T-helper 17 cell (primary cell): ENCODE measurements at places on chromosomes 1 and 21.

DNA sequence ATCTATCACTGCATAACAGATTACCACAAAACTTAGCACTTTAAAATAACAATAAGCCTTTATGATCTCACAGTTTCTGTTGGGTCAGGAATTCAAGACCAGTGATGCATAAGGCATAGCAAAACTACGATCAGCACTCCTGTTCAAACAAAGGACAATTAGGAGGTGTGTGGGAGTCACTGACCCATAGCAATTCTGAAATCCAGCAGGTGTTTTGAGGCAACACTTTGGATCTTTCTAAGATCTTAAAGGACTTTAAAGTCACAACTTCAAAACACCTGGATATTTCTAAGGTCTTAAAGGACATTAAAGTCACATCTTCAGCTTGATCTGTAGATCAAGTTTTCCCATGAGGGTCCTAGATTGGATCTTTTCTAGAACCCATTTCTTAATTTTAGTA lies 35.3 kb downstream of the AKT3 start:
- DNase-seq: no peak

DNA sequence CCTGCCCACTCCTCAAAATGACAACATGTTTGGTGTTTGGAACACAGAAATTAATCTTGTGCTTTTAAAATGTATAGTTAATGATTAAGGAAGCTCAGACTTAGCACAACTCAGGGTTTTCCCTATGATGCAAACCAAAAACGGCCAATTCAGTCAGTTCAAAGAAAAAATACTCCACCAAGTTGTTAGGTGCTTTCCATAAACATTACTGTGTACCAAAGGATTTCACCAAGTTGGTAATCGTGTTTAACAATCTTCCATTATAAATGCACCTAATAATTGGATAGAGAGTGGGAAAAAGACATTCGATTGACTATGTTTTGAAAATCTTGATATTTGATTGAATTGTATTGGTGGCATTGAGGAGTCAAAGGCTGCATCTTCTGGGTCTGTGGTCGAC lies 33.3 kb upstream of the DUSP10 start:
- no peak for DNase-seq

- DNase-seq: no peak
Measured at GRCh38 chr1:181531441-181531840, 48.1 kb downstream of the CACNA1E start.

- DNase-seq: no peak
Measured at GRCh38 chr1:84245563-84245962, 55.9 kb upstream of the SAMD13 start.

- DNase-seq: no peak
Measured at GRCh38 chr1:200963076-200963475, 60.4 kb downstream of the KIF21B start.

DNA sequence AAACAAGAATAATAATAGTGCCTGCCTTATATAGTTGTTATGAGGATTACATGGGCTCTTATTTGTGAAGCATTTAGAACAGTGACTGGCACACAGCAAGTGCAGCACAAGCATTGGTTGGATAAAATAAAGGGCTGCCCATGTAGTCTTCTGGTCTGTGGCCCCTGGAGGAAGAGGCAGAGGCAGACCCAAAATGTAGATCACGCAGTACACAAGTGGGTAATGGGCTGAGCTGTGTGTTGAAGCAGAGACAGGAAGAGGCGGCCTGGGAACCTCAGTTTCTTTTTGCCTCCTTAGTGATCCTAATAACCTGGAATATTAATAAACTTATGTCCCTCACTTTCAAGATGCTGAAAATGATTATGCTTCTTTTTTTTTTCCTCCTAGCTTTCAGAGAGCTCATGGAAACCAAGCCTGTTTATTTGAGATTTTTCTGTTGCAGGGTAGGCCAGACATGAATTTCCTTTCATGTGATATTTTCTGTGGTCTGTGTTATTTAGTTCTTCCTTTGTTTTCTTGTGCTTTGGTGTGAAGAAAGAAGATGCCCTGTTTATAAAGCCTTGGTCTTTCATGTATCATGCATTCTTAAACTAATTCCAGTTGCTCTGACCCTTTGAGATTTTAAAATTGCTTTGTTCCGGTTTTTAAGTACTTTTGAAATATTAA lies 42.5 kb downstream of the LRRC8D start:
- no peak for DNase-seq

DNA sequence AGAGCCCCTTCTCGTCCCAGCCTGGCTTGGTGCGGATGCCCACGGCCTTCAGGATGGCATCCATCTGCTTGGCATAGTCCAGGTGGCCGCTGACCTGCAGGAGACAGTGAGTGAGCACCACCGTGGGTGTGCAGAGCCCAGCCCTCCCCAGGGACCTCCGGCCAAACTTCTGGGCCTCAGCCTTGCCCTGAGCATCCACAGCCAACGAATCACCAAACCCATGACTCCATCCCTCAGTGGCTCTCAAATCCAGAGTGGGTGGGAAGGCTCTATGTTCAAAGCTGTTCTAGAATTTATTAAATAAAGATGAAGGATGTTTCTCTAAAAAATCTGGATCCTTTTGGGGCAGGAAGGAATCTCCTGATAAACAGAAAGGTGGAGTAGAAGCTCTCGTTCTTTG lies 18.7 kb downstream of the HTR6 start:
- no peak for DNase-seq

GRCh38 chr1:168833801-168834224 lies 104.8 kb upstream of the DPT start:
- no peak for DNase-seq

GRCh38 chr1:205663286-205663936 lies 16.9 kb downstream of the SLC45A3 start:
- DNase-seq: no peak

DNA sequence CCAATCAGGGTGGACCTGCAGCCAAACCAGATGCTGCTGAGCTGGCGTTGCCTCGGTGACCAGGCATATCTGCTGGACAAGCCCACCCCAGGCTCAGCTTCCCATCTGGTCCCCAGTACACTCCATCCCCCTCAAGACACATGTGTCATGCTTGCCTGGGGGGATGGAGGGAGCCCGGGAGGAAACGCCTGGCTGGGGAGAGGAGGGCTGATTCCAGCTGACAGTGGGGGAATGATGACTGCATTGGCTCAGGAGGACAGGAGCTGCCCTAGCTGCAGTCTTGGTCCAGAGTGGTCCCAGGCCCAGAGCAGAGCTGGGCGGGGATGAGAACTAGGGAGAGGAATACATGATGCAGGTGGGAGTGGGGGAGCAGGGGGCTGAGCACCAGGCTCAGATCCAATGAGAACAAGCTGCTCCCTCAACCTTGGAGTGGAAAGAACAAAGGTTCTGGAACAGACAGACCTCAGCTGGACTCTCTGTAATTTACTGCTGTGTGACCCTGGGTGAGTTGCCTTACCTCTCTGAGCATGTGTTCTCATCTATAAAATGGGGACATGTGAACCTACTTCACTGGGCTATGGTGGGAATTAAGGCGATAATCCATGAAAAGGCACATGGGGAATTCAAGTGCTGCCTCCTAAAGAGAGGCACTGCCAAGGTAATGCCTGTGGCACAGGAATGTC lies 23.1 kb upstream of the ECE1 start:
- no peak for DNase-seq
